ENCODE measurements at places on chromosomes 2 and 18.

DNA sequence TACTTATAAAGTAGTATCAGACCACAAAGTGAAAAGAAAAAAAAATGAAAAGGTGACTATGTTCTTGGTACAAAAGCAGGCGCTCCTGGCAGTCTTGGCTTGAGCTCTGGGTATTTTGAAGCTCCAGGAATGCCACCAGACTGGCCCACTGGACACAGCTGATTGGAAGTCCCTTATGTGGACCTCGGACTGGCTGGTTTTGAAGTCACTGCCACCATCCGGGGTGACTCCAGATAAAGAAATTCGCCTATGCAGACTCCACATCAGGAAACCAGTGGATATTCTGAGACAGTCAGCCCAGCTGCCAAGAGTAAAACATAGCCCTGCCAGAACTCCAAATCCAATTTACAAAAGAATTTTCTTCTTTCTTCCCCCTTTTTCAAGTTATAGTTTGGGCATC lies 28.0 kb downstream of the ACKR3 start:
- DNase-seq: no peak

DNA sequence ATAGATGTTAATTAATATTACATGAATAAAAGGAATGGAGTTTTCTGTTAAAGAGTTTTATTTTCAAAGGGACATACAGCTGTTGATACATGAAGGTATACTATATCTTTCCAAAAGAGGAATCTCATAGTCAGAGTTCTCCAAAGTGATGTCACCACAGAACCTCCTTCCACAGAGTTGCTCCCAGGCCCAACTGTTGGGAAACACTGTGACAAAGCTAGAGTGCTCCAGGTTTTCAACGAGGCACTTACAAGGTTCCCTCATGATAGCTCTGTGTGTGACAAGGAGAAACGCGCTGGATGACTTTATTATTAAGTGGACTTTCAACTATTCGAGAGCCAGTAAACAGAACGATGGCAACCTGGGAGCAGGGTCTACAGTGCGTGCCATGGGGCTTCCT lies 33.5 kb downstream of the PTPN18 start:
- DNase-seq: no peak

- DNase-seq: peak; percentile 56
Measured at GRCh38 chr2:137947728-137948336, 16.4 kb upstream of the HNMT start.

- DNase-seq: peak; percentile 20
Measured at GRCh38 chr2:168348076-168348475, 100.7 kb upstream of the STK39 start.

GRCh38 chr2:96163768-96164429 lies 18.7 kb upstream of the DUSP2 start:
- no peak for DNase-seq

GRCh38 chr2:26934985-26935384 lies 35.5 kb upstream of the MAPRE3 start:
- no peak for DNase-seq

- no peak for DNase-seq
Measured at GRCh38 chr2:55796121-55796520, 102.5 kb upstream of the PNPT1 start.

- DNase-seq: no peak
Measured at GRCh38 chr18:7155887-7156286, 38.3 kb upstream of the LAMA1 start.

DNA sequence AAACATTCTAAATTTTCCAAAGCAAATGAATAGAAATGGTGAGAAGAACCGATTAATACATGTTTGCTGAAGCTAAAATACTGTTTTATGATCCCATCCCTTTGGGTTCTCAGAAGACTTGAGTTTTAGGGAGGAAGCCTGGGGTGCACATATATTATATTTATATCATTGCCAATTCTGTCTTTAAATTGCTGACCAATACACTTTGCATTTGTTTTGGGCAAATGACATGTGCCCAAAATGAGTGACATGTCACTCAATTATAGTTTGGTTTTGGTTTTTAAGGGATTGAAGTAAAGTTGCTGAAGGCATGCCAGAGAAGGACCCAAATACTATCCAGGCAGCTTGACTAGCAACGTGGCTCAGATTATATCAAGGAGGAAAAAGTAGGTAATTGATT lies 50.3 kb upstream of the SP3 start:
- DNase-seq: no peak
